ENCODE measurements at places on chromosomes 7 and 10.

DNA sequence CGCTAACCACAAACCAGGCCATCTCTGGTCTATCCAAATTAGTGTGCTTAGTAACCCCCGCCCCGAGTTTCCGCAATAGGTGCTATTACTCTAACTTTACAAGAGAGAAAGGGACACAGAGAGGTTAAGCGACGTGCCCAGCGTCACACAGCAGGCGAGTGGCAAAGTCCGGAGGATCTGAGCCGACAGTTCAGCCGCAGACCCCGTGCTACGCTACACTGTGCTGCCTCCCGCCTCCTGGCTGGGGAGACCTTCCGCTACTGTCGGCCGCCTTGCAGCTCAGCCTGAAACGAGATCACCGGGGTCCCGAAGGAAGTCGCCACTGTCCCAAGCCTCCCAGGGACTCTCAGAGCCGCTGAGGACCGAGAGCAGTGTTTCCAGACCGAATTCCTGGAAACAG, 799 bp downstream of the INTS1 start:
- no peak for DNase-seq

- DNase-seq, result no peak
These were observed 26.6 kb downstream of the ARMC10 start for GRCh38 chr7:103101543-103101942.

DNA sequence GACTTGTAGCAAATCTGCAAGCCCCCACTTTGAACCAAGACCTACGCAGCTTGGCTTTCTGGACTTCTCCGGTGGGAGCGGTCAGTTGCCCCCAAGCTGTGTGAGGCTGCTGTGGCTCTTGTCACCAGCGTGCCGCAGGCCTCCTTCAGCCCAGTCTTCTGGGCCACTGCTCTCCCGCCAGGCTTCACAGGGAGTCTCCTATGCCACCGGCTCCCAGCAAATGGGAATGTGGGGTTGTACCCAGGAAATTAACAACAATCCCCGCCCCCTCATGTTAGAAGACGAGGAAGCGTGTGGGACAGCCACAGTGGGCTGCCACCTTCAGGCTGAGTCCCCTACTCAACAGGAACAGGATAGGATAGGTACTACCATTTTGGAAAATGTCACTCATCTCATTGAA, 4.2 kb downstream of the WDR86 start:
- DNase-seq, result no peak

- no peak for DNase-seq
These were observed 172.6 kb downstream of the LRRTM3 start for GRCh38 chr10:67098461-67098860.

- DNase-seq, result no peak
These were observed 42.6 kb downstream of the CDK6 start for GRCh38 chr7:92793656-92794205.

DNA sequence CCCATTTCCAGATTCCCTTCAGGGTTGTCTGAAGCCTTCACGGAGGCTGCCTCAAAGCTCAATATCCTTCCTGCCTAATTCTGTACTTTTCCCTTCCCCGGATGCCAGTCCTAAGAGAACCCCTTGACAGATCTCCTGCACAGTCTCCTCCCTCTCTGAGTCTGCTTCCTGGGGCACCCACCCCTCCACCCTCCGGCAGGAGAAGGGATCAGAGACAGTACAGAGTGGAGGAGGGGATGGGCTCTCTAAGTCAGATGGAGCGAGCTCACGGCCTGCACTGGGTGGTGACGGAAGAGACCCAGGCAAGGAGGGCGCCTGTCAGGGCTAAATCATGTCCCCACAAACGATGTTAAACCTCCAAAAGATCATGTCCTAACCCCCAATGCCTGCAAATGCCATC, 48.0 kb upstream of the CARD11 start:
- no peak for DNase-seq

DNA sequence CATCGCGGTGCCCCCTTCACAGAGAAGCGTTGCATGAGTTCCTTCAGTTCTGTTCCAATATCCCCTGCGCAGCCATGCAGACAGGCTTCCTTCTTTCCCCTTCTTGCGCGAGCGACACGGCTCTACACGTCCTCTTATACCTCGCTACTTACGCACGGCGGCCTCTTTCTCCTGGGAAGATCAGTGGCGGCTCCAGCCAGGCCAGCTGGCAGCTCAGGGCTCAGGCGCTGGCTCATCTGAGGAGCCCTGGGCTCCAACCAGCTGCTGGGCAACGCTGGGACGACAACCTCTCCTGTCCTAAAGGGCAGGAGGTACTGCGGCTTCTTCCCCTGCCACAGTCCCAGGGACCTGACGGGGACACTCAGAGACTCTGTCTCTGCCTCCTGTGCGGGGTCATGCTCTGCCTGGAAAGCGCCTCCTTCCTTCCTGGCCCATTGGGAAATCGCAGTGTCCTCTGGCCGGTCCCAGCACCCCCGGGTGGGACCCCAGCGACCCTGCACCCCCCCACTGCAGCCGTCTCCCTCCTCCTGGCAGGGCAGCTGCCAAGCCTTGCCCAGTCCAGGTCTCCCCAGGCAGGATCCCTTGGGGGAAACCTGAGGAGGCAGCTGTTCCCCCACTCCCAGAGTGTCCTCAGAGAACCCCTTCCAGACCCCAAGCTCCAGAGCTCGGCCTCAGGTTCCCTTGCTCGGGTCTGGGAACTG, 5.0 kb upstream of the FAM20C start:
- no peak for DNase-seq

DNA sequence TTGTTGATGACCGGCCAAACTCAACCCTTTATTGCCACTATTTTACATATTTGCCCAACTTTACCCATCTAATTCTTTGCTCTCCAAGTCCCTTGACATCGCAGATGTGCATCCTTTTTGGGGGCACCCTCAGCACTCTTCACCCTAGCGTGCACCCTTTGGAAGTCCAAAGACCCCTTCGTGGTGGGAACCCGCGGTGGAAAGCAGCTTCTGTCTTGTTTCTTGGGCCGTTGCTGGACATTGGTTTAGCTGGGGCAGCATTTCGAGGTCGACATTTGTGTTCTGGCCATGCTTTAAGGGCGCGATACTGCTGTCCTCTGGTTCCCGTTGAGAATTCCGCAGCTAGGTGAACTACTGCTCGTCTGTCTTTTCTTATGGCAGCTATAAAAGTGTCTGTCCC, 326 bp upstream of the PAPOLB start:
- DNase-seq, result no peak

DNA sequence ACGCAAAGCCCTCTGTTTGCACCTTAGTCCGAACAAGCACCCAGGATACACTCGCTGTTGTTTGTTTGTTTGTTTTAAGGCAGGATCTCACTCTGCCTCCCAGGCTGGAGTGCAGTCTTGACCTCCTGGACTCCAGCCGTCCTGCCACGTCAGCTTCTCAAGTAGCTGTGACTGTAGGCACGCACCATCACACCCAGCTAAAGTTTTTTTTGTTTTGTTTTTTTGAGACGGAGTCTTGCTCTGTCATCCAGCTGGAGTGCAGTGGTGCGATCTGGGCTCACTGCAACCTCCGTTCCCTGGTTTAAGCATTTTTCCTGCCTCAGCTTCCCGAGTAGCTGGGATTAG, 76.8 kb downstream of the CTBP2 start:
- DNase-seq, result no peak

DNA sequence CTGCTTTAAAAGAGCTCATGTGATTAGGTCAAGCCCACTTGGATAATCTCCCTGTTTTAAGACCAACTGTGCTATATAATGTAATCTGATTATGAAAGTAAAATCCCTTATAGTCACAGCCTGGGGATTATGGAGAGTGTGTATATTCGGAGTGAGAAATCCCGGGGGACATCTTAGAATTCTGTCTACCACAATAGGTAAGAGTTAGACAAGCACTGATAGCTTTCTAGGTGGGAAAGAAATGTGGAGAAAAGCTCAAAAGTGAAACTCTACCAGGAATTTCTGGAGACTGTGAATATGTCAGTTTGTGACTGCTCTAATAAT, 2.9 kb upstream of the VCL start:
- DNase-seq, result no peak

GRCh38 chr10:127755753-127756152, 18.8 kb downstream of the FOXI2 start:
- no peak for DNase-seq

- no peak for DNase-seq
These were observed 96.3 kb downstream of the GNAT3 start for GRCh38 chr7:80415522-80415921.

DNA sequence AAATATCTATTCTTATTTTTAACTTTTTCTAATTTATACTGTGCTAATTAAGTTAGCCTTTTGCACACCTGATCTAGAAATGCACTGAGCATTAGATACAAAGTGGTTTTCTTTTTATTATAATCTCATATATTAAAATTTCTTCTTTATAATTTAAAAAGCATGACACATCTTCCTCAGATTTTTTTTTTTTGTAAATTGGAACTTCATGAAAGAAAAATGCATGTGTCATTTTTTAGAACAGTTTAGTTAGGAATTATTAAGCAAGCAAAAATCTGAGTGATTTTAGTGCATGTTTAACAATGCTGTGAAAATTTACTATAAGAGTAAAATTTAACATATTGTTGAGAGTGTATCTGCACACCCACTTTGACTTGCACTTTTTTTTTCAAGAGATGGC, 367.9 kb downstream of the TFEC start:
- no peak for DNase-seq

DNA sequence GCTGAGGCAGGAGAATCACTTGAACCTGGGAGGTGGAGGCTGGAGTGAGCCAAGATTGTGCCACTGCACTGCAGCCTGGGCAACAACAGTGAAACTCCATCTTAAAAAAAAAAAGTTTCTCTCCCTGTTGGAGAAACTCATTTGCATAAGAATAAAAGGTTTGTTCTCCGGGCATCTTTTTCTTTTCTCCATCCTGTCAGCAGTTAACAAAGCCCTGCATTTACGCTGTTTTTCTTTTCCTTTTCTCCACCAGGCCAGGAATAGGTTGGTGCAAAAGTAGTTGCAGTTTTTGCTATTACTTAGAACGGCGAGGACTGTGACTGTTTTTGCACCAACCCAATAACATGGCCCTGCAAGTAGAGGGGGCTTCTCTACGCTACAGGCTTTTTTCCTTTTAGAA, 9.5 kb upstream of the URGCP start:
- no peak for DNase-seq

GRCh38 chr10:67242528-67242927, 316.7 kb downstream of the LRRTM3 start:
- no peak for DNase-seq

GRCh38 chr7:47191316-47191715, 390.6 kb downstream of the TNS3 start:
- DNase-seq, result no peak
